ENCODE measurements at places on chromosomes 6 and 20.

DNA sequence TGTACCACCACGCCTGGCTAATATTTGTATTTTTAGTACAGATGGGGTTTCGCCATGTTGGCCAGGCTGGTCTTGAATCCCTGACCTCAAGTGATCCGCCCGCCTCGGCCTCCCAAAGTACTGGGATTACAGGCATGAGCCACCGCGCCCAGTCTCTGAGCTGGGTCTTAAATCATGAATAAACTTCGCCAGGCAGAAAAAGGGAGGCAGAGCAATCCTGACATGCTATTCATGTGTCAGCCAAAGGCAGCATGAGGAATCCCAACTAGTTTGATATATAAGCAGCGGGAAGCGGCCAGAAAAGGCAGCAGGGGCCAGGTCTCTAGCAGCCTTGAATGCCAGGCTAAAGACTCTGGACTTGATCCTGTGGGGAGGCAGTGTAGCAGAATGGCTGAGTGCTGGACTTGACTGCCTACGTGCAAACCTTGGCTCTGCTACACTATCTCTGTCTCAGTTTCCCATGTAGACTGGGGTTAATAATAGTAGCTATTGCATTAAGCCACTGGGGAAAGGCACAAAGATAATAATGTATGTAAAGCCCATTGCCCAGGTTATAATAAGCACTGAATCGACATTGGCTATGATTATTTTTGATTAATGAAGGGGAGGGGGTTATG, 1.8 kb downstream of the PROCR start:
- H3K4me3 ChIP-seq: no peak overlapping the region
- no peaks in the 10 kb centered on the region for H3K27me3 ChIP-seq
- peaks cover 5% of the 10 kb centered on the region for H3K4me1 ChIP-seq
- H3K36me3 ChIP-seq: peaks cover 4% of the 10 kb centered on the region
- no peak overlapping the region for H3K27ac ChIP-seq

DNA sequence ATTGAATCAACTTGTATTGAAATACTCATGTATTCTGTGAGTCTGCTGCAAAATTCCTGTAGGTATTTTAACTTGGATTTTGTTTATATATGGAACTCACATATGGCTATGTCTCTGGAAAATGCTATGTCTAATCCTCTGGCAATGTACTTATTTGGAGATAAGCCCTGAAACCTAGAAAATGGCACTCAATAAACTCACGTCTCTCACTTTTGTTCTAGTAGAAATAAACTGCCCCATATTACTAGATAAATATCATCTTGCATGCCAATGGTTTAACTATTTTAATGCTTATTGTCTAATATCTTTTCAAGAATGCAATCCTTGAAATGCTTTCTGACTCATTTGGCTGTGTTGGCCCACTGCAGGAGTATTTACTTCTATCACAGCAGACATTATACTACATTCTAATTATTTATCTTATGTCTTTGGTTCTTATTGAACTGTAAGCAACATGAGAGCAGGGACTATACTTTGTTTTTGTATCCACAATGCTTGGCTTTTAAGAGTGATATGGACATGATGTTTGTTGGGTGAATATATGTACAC, 292.2 kb upstream of the RSPO3 start:
- H3K36me3 ChIP-seq: no peaks in the 10 kb centered on the region
- no peaks in the 10 kb centered on the region for H3K4me1 ChIP-seq
- H3K27ac ChIP-seq: no peak overlapping the region
- H3K4me3 ChIP-seq: no peak overlapping the region
- DNase-seq: peak; percentile 28

DNA sequence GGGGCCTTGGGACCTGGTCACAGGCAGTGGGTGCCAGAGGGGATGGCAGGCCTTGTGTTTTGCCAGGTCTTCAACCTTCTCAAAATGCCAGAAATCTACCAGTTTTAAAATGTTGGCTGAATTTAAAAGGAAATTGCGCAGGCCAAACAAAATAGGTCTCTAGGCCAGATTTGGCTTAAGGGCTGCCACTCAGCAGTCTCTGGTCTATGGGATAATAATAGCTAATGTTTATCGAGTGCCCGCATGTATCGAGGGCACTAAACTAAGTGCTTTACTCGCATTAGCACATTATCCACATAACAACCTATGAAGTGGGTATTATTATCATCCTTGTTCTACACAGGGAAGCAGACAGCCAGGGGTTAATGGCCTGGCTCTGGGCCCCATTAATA, 11.0 kb downstream of the E2F3 start:
- no peak overlapping the region for H3K4me3 ChIP-seq
- H3K4me1 ChIP-seq: peaks cover 7% of the 10 kb centered on the region
- no peaks in the 10 kb centered on the region for H3K27me3 ChIP-seq
- H3K27ac ChIP-seq: no peak overlapping the region
- DNase-seq: no peak

GRCh38 chr20:44720621-44720996, 5.4 kb downstream of the CCN5 start:
- DNase-seq: peak; percentile 25
- peak overlapping the region; percentile 39 for H3K27ac ChIP-seq
- H3K27me3 ChIP-seq: peaks cover 4% of the 10 kb centered on the region
- H3K4me3 ChIP-seq: no peak overlapping the region

DNA sequence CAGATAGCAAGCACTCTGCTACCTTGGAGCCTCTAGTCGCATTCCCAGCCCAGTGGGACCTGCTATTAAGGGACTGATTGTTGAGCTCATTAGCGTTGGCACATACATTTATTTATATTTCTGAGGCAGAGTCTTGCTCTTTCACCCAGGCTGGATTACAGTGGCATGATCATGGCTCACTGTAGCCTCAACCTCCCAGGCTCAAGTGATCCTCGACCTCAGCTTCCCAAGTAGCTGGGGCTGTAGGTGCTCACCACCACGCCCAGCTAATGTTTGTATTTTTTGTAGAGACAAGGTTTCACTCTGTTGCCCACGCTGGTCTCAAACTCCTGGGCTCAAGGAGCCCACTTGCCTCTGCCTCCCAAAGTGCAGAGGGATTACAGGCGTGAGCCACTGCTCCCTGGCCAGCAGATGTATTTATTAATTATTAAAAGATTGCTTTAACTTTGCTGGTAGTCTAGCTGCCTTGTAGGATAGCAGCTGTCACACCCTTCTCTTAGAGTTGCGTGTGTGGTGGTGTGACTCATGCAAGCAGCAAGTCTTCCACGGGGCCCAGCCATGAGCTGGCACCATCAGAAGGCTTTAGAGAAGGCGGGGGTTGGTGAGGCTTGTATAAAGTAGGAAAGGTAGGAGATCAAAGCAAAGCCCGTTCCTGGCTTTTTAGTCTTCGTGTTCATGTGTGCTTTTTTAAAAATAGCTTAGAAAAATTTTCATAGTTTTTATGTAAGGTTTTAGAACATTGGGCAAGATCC, 16.5 kb downstream of the ACTR5 start:
- H3K27ac ChIP-seq: no peak overlapping the region
- peaks cover 23% of the 10 kb centered on the region for H3K36me3 ChIP-seq
- DNase-seq: peak; percentile 93
- H3K27me3 ChIP-seq: no peaks in the 10 kb centered on the region
- no peak overlapping the region for H3K4me3 ChIP-seq

- H3K27me3 ChIP-seq: no peaks in the 10 kb centered on the region
- no peak overlapping the region for H3K27ac ChIP-seq
- no peak for DNase-seq
- peaks cover 6% of the 10 kb centered on the region for H3K4me1 ChIP-seq
Measured at GRCh38 chr6:144793744-144794143, 508.6 kb downstream of the UTRN start.

DNA sequence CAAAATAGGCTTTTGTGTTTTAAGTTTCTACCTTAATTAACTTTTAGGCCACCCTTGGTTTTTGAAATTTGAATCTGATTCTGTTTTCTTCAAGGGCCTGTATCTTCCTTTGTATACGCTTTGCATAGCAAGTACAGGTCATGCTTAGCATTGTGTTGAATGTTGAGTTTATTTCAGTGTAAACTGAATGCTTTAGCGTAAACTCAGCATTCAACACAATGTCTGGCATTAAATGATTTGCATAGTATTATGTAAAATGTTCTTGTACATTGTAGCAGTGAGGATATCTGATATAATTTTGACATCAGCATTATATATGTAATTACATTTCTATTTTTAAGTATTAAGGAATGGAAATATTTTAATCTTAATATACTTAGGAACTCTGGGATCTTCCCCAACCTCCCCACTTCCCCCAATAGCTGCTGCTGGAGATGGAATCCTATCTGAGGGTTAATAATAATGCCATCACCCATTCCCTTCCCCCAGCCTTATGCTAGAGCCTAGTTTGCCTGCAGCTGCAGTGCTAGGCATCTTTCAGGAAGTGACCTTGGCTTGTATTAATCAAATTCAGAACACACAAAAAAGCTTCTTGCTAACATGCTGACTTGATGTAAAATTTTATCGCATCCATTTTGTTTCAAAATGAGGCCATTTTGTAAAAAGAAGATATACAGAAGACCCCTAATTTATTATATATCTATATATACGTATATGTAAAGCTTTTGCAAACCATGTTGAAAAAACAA, 73.1 kb downstream of the NCOA3 start:
- DNase-seq: peak; percentile 49
- 0 out of 2 replicates have a peak, but pooled peaks cover 2% of the 10 kb centered on the region for H3K36me3 ChIP-seq
- H3K4me3 ChIP-seq: no peak overlapping the region
- no peaks in the 10 kb centered on the region for H3K27me3 ChIP-seq

- H3K4me1 ChIP-seq: no peaks in the 10 kb centered on the region
- no peak overlapping the region for H3K4me3 ChIP-seq
- peaks cover 2% of the 10 kb centered on the region for H3K27me3 ChIP-seq
- H3K27ac ChIP-seq: no peak overlapping the region
- peak; percentile 9 for DNase-seq
Measured at GRCh38 chr6:15755526-15755925, 92.7 kb upstream of the DTNBP1 start.

GRCh38 chr20:20065361-20065760, 13.0 kb downstream of the CFAP61 start:
- H3K27me3 ChIP-seq: peaks cover 12% of the 10 kb centered on the region
- DNase-seq: no peak
- no peaks in the 10 kb centered on the region for H3K36me3 ChIP-seq
- no peak overlapping the region for H3K27ac ChIP-seq

DNA sequence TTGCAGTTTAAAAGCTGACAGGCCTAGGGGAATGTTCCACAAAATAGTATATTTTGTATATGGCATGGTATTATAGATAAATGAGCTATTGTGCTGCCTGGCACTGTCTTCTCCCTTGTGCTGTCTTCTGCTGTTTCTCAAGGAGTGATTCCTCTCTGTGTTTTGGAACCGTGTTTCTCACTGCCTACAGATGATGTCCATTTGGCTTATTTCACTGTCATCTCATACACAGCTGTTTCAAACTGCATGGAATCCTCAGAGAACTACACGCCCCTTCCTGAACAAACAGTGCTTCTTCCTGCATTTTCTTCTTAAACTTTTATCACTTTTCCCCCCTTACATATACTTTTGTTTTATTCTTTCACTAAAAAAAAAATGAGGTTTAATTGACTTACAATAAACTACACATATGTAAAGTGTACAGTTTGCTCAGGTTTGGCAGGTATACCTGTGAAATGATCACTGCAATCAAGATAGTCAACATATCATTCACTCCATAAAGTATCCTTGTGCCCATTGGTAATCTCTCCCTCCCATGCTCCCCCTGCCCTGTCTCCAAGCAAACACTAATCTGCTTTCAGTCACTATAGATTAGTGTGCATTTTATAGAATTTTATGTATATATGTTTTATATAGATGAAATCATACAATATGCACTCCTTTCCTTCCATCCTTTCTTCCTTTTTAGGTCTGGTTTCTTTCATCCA, 43.0 kb downstream of the CBFA2T2 start:
- DNase-seq: peak; percentile 54
- H3K4me1 ChIP-seq: peaks cover 21% of the 10 kb centered on the region
- no peaks in the 10 kb centered on the region for H3K27me3 ChIP-seq
- no peaks in the 10 kb centered on the region for H3K36me3 ChIP-seq
- peak overlapping the region; percentile 39 for H3K27ac ChIP-seq

GRCh38 chr20:59459586-59459985, 144.8 kb upstream of the PHACTR3 start:
- H3K27ac ChIP-seq: no peak overlapping the region
- no peak for DNase-seq
- no peak overlapping the region for H3K4me3 ChIP-seq
- H3K27me3 ChIP-seq: no peaks in the 10 kb centered on the region

DNA sequence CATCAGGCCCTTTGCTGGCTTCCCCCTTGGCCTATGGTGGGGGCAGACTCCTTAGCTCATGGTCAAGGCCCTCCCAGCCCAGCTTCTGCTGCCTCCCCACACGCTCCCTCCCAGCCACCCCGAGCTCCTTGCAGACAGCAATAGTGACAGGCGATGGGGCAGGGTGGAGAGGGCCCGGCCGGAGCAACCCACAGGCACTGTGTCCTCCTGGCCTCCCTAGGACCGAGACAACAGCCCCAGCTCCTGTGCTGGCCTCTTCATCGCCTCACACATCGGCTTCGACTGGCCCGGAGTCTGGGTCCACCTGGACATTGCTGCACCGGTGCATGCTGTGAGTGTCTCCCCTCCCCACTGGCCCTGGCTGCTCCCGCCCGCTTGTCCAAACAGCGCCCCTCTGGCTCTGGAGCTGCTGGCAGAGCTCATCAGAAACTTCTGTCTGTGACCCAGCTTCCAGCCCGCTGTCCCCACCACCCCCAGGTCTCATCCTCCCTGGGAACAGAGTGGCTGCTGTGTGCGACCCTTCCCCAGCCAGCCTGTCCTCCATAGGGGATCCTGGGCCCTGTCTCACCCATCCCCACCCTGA, 21.8 kb downstream of the NPEPL1 start:
- H3K4me1 ChIP-seq: no peaks in the 10 kb centered on the region
- no peak overlapping the region for H3K27ac ChIP-seq
- no peak for DNase-seq
- H3K36me3 ChIP-seq: no peaks in the 10 kb centered on the region
- peaks cover 2% of the 10 kb centered on the region for H3K27me3 ChIP-seq

DNA sequence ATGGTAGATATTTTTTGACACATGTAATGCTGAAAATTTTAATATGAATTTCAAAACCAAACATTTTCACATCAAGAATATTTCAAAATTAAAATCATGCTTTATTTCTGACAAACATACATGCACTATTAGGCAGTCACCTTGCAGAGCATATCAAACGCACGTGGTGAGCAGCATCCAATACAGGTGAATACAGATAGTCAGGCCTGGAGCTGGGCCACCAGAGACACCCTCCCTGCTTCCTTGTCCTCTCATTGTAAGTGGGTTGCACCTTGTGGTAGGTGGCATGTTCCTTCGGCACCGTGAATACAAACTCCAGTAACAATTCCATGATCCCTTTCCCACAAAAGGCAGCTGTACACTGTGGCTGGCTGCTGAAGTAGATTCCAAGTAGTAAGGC, 8.9 kb downstream of the REV3L start:
- no peak overlapping the region for H3K27ac ChIP-seq
- H3K27me3 ChIP-seq: no peaks in the 10 kb centered on the region
- no peaks in the 10 kb centered on the region for H3K36me3 ChIP-seq
- no peak overlapping the region for H3K4me3 ChIP-seq

GRCh38 chr6:15530411-15530810, 132.4 kb downstream of the DTNBP1 start:
- H3K36me3 ChIP-seq: peaks cover 8% of the 10 kb centered on the region
- no peak overlapping the region for H3K4me3 ChIP-seq
- no peak overlapping the region for H3K27ac ChIP-seq

DNA sequence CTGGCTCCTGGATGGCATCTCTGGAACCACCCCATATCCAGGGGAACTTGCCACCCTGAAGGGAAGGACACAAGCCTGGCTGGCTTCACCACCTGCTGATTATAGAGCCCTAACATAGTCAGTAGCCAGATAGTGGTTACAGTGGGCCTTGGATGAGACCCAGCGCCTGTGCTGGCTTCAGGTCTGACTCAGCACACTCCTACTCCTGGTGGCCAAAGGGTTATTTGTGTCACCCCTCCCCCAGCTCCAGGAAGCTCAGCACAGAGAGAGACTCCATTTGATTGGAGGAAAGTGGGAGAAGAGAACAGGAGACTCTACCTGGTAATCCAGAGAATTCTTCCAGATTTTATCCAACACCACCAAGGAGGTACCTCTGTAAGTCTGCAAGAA, 12.8 kb downstream of the SNX14 start:
- peak; percentile 78 for DNase-seq
- H3K36me3 ChIP-seq: no peaks in the 10 kb centered on the region
